Epithelial cell of proximal tubule (primary cell): ENCODE measurements at places on chromosomes 4 and X. TPM values are rescaled to one million over a fixed set of nuclear protein-coding genes. Genes with fewer than 3 reads are reported as not detected.

Gene RHOH
- not detected in 2 replicates for total RNA-seq

Gene NLRP2B
- not detected in 2 replicates for total RNA-seq

Gene AKAP14
- total RNA-seq = not detected in 2 replicates

Gene PF4V1
- not detected in 2 replicates for total RNA-seq

Gene RS1
- total RNA-seq = not detected in 2 replicates

Gene SMIM10L2A
- total RNA-seq = 0.65 and 2.3 TPM in 2 replicates

Gene MND1
- total RNA-seq = 15.2 and 30.0 TPM in 2 replicates
